ENCODE measurements at places on chromosomes 11 and 22. TPM values are rescaled to one million over a fixed set of nuclear protein-coding genes. Genes with fewer than 3 reads are reported as not detected.

GRCh38 chr11:79185351-79185750, 255.5 kb downstream of the TENM4 start:
- H3K4me1 ChIP-seq, result no peaks in the 10 kb centered on the region
- H3K27ac ChIP-seq, result no peak overlapping the region
- no peaks in the 10 kb centered on the region for H3K27me3 ChIP-seq
- no peak overlapping the region for H3K4me3 ChIP-seq
- no peak for DNase-seq

GRCh38 chr11:63214093-63214492, 29.3 kb downstream of the SLC22A25 start:
- no peak overlapping the region for H3K4me3 ChIP-seq
- H3K36me3 ChIP-seq, result no peaks in the 10 kb centered on the region
- H3K27ac ChIP-seq, result no peak overlapping the region
- no peaks in the 10 kb centered on the region for H3K27me3 ChIP-seq
- H3K4me1 ChIP-seq, result no peaks in the 10 kb centered on the region
- DNase-seq, result no peak

- peak; percentile 45 for DNase-seq
- no peak overlapping the region for H3K4me3 ChIP-seq
- no peaks in the 10 kb centered on the region for H3K27me3 ChIP-seq
- no peaks in the 10 kb centered on the region for H3K36me3 ChIP-seq
Observed at GRCh38 chr11:71977743-71978418, 20.8 kb upstream of the IL18BP start.

The TPBGL gene
- not detected for total RNA-seq

GRCh38 chr11:114612686-114613085, 17.1 kb upstream of the NXPE4 start:
- H3K27me3 ChIP-seq, result no peaks in the 10 kb centered on the region
- H3K4me3 ChIP-seq, result no peak overlapping the region
- H3K4me1 ChIP-seq, result no peaks in the 10 kb centered on the region
- no peak for DNase-seq
- H3K36me3 ChIP-seq, result no peaks in the 10 kb centered on the region

The PLAAT4 gene
- total RNA-seq, result 3.8 TPM

The PLAAT5 gene
- total RNA-seq, result not detected

The JHY gene
- 1.3 TPM for total RNA-seq

The C11orf91 gene
- total RNA-seq, result not detected

GRCh38 chr11:1228921-1229451, 6.1 kb downstream of the MUC5B start:
- no peak for DNase-seq
- H3K4me1 ChIP-seq, result no peaks in the 10 kb centered on the region
- H3K4me3 ChIP-seq, result no peak overlapping the region
- H3K36me3 ChIP-seq, result no peaks in the 10 kb centered on the region

DNA sequence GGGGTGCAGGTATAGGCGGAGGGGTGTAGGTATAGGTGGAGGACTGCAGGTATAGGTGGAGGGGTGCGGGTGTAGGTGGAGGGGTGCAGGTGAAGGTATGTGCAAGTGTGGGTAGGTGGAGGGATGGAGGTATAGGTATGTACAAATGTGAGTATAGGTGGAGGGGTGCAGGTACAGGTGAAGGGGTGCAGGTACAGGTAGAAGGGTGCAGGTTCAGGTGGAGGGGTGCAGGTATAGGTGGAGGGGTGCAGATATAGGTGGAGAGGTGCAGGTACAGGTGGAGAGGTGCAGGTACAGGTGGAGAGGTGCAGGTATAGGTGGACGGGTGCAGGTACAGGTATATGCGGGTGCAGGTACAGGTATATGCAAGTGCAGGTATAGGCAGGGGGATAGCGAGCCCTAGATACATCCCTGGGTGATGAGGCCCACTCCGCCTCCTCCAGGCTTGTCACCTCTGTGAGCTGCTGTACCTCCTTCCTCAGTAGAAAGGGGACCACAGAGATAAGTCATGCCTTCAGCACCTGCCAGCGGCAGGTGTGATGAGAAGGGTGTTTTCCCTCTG, 17.2 kb downstream of the LINC01488 start:
- no peaks in the 10 kb centered on the region for H3K36me3 ChIP-seq
- no peak for DNase-seq
- no peak overlapping the region for H3K27ac ChIP-seq
- H3K4me1 ChIP-seq, result peaks cover 23% of the 10 kb centered on the region

All from gastrocnemius medialis (tissue), 4 donors.